Muscle of leg (tissue), 16 donors: ENCODE measurements at places on chromosomes 2 and 18. TPM values are rescaled to one million over a fixed set of nuclear protein-coding genes. Genes with fewer than 3 reads are reported as not detected.

DNA sequence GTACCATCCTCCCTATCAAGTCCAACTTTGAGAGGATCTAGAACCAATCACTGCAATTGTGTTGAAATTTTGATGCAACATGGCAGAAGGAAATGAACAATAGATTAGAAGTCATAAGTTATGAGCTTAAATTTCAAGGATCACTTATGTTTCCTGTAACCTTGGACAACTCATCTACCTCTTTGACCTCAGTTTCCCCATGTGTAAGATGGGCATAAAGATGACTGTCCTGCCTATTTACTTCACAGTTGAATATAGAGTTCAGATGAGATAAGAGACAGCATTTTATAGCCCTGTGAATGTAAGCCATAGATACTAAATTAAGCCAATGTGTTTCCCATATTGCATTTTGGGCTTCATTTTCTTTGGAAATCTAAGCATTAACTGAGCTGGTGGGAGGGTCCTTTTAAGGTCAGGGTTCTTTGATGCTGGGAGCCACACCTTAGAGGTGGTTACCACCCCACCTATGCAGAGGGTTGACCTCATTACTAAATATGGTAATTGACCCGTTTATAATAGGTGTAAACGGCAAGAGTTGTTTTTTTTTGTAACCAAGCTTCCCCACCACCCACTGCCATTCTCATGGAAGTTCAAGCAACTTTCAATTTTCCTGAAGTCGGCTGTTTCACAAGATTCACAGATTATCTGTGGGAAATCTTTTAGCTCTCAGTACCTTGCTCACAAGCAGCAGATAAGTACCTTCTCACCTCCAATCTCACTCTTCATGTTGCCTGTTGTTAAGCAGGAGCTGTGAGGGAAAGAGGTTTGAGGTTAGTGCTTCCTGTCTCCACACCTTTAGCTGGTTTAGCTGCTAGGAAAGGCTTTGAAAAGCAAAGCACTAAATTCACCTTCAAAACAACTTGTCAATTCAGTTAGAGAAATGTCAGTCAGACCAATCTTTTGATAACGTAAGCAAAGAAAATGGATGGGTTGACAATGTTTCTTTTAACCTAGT lies 13.3 kb downstream of the CD28 start:
- DNase-seq = no peak

- peak; percentile 81 for DNase-seq
Observed at GRCh38 chr2:162123806-162124758, 28.0 kb downstream of the GCG start.

DNA sequence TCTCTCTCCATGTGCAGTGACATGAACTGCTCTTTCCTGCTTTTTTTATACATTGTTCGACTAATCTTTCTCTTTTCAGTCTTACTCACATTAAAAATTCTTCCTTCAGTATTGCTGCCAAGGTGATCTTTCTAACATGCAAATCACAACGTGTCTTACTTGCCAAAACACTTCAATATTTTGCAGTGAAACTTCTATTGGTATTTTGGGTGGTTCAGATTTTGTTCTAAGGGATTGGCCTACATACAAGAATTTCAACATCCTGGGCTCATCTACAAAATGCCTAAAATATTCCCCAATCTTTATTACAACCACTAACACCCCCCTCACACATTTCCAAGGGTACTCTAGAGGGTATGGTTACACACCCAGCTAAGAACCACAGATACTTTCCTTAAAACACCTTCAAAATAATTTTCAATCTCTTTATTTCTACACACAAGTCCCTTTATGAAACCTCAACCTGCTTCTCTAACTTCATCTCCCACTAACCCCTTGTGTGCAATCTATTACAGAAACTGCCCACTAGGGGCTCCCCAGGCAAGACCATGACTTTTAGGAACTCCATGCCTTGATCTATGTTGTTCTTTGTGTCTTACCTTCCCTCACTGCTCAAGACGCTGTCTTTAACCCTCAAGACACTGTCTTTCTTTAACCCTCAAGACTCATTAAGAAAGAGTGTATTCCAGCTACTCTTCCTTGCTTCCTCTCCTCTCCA lies 50.9 kb downstream of the COL3A1 start:
- peak; percentile 80 for DNase-seq

DNA sequence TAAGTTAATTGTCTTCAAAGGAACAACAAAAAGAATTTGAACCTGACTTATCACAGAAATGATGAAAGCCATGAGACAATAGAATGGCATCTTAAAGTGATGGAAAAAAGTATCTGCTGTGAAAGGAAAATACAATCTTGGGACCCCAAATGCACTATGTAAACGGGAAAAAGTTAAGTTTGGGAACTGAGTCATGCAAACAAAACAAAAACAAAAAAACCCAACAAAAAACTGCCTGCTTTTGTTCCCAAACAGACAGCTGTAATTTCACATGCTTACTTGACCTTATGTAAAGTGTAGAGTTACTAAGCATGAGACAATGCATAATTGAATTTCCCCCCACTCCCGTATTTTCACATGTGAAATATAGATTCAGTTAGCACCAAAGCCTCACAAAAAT lies 122.1 kb upstream of the RBMS1 start:
- no peak for DNase-seq

DNA sequence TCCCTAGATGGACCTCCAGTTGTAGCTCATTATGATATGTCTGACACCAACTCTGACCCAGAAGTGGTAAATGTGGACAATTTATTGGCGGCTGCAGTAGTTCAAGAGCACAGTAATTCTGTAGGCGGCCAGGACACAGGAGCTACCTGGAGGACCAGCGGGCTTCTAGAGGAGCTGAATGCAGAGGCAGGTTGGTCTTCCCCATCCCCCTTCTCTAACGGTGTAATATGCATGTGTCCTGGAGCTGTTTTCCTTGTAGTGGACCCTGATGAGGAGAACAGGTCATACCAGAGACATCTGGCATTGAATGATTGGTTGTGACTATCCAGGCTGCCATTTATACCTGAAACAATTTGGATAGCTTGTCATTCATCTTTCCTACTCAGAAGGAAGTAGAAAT lies 135.8 kb downstream of the HAUS1 start:
- DNase-seq = no peak

DNA sequence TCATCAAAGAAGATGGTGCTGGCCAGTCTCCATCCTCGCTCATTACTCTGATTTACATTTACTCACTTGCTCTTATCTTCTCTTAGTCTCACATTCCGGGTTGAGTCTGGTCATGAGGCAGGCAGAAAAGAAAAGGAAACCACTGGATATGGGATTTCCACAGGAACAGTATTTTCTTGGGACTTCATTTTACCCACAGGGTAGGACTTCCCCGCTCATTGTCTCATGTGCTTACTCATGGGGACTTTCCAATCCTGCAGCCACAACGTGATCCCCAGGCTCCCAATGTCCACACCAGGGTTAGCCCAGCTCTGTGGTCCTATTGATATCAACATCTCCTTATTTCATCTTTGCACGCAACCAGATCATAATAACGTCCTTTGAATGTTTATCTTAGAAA lies 373.8 kb downstream of the TMEM182 start:
- DNase-seq = no peak

- no peak for DNase-seq
Observed at GRCh38 chr2:60818272-60818671, 62.2 kb downstream of the PAPOLG start.

- DNase-seq = peak; percentile 49
Observed at GRCh38 chr18:75173125-75173432, 35.9 kb downstream of the PTGR3 start.

GRCh38 chr2:136356125-136357006 lies 238.4 kb upstream of the CXCR4 start:
- DNase-seq = no peak

GRCh38 chr2:55511508-55512124 lies 7.9 kb upstream of the CFAP36 start:
- peak; percentile 58 for DNase-seq

GRCh38 chr2:126378176-126378575 lies 277.8 kb upstream of the GYPC start:
- DNase-seq = no peak

DNA sequence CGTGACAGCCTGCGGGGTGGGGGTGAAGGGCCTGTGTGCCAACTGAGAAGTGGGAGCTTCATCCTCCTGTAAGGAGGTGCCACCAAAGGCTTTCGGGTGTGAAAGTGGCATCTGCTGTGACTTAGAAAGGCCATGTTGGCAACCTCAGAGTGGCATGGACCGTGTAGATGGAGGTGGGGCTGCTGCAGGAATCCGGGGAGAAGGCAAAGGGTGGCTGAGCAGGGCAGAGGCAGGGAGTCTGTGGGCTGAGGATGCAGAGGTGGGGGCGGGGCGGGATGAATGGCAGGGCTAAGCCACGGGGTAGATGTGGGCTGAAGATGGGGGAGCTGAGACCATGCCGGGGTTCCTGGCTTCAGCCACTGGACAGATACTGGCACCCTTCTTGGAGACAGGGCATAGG lies 28.2 kb downstream of the TOGARAM2 start:
- no peak for DNase-seq

DNA sequence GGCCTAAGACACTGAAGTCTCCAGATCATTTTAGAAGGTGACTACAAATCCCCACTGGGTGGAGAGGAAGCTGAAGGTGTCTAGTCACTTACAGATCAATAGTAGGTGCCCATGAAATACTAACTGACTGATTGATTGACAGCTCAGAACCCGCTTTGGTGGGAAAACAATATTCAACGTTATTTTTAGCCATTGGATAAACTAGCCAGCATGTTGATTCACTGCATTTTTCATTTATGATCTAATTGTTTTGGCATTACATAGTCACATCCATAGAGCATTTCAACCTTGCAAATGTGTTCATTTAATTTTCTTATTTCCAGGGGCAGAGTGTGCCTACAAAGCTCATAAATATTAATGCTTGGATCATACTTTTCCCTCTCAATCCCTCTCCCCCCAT lies 162.3 kb downstream of the MREG start:
- DNase-seq = peak; percentile 62

DNA sequence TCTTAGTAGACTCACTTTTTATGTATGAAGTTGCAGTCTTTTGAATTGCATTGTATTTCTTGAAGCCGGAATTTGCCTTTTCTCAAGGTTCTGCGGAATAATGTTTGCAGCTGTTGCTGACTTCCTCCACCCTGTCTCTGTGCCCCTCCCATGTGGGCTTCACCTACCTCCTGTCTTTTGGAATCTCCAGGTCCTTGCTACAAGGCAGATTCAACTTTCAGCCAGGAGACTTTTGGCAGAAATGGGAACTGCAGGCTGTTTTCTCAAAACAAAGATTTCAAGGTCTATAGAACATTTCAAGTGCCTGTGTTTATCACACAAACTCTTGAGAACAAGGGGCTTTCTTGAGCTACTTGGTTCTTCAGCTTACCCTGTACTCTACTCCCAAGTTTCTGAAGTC lies 25.6 kb downstream of the ZNF236 start:
- DNase-seq = no peak

DNA sequence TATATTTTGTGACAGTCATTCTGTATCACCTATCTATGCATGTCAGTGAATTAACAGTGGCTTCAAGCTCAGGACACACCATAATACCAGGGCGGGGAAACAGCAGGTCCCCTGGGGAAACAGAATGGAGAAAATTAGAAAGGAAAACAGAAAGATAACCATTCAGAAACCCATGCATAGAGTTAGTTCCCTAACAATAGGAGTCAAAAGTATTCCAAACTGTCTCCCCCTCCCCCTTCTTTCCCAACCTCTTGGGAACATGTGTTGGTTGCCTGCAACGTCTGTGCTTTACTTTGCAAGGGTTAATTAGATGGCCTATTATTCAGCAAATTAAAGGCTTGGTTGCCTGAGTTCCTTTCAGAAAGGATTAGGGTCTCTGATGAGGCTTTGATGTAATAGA lies 176.4 kb downstream of the MYO3B start:
- DNase-seq = no peak

GRCh38 chr18:987325-988186 lies 82.9 kb downstream of the ADCYAP1 start:
- DNase-seq = no peak

DNA sequence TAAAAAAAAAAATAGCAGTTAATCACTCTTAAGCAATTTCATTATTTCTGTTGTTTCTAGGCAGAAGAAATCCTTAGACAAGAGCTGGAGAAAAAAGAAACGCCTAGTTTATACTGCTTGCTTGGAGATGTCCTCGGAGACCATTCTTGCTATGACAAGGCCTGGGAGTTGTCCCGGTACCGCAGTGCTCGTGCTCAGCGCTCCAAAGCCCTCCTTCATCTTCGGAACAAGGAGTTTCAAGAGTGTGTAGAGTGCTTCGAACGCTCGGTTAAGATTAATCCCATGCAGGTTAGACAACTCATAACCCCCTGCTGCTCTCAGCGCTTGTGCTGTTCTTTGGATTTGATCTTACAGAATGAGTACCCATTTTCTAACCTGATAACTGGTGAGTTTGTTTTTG lies 130.4 kb downstream of the TTC27 start:
- DNase-seq = no peak

GRCh38 chr2:53247956-53248735 lies 519.5 kb upstream of the CHAC2 start:
- peak; percentile 10 for DNase-seq

GRCh38 chr18:45825258-45826044 lies at the start of gene SIGLEC15:
Gene SIGLEC15, plus strand, starts transcription at chr18:45825675. Its CDS starts 54 bp downstream, at chr18:45825729.
- DNase-seq = no peak

GRCh38 chr2:178523596-178524134 lies 43.4 kb downstream of the PLEKHA3 start:
- peak; percentile 13 for DNase-seq

GRCh38 chr2:149160701-149161217 lies 122.3 kb downstream of the LYPD6B start:
- DNase-seq = no peak

DNA sequence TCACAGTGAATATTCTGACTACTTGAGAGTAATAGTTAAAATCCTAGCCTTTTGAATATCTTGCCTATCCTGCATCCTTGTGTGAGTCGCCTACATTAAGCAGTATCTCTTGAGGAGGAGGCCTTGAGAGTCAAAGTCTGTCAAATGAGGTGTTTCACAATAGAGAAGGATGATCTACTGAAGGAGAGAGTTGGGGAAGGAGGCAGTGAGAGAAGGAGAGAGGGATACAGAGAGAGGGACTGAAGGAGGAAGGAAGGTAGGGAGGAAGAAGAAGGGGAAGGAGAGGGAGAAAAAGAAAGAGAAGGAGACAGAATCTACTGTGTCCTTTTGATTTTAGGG lies 123.6 kb upstream of the CYP26B1 start:
- no peak for DNase-seq

Gene DUSP28
- total RNA-seq = 10.7 TPM

Gene PIK3C3
- total RNA-seq = 43.6 TPM

Gene TRIP12
- 145 TPM for total RNA-seq

Gene CSRNP3
- total RNA-seq = 15.6 TPM

Gene CFC1
- total RNA-seq = not detected

Gene SLC5A7
- 0.22 TPM for total RNA-seq

Gene GAREM1
- total RNA-seq = 7.4 TPM

Gene FAM237A
- total RNA-seq = not detected

Gene VWC2L
- not detected for total RNA-seq

Gene NPAS2
- total RNA-seq = 2.9 TPM

Gene KCNK3
- 1.1 TPM for total RNA-seq

Gene MRPL33
- 187 TPM for total RNA-seq

Gene IL36RN
- total RNA-seq = not detected
